CD4-positive, alpha-beta memory T cell (primary cell): ENCODE measurements at places on chromosomes 6 and 20. TPM values are rescaled to one million over a fixed set of nuclear protein-coding genes. Genes with fewer than 3 reads are reported as not detected.

DNA sequence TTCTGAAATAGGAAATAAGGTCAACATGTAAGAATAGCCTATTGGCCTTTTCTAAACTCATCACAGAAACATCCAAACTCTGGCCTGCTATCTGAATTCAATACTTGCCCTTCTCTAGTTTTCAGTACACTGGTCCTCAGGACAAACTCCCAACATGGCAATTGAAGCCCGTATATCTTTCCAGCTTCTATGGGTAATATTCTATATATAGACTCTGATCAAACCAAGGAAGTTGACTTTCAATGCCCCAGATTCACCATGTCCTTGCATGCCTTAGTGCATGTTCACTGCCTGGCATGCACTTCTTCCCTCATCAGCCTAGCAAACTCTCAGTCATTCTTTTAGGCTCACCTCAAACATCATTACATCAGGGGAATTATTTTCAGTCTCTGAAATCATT, 73.2 kb downstream of the RSPO3 start:
- no peaks in the 10 kb centered on the region for H3K36me3 ChIP-seq
- no peaks in the 10 kb centered on the region for H3K4me1 ChIP-seq
- H3K27ac ChIP-seq, result no peak overlapping the region

Gene CRISP3
- not detected for total RNA-seq

DNA sequence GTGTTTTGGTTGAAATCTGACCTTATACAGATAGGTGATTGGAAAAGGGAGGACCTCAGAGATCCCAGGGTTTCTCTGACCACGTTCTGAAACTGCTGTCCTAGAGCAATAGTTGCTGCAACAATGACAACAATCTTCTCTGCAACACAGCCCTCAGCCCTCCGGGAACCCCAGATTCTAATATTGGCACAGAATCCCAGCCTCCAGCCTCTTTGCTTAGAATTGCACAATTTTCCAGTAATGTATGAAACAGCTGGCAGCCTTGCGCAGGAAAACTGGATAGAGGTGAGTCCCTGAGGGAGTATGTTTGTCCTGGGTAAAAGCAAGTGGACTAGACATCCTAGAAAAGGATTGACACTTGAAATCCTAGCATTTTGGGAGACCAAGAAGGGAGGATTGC, 30.4 kb upstream of the PNRC1 start:
- H3K27me3 ChIP-seq, result no peaks in the 10 kb centered on the region
- DNase-seq, result no peak
- no peaks in the 10 kb centered on the region for H3K4me1 ChIP-seq
- H3K4me3 ChIP-seq, result no peak overlapping the region
- no peak overlapping the region for H3K27ac ChIP-seq

- H3K27ac ChIP-seq, result no peak overlapping the region
- H3K4me3 ChIP-seq, result no peak overlapping the region
- H3K36me3 ChIP-seq, result no peaks in the 10 kb centered on the region
- H3K4me1 ChIP-seq, result no peaks in the 10 kb centered on the region
These were observed 69.7 kb downstream of the ECT2L start for GRCh38 chr6:138865480-138866109.

DNA sequence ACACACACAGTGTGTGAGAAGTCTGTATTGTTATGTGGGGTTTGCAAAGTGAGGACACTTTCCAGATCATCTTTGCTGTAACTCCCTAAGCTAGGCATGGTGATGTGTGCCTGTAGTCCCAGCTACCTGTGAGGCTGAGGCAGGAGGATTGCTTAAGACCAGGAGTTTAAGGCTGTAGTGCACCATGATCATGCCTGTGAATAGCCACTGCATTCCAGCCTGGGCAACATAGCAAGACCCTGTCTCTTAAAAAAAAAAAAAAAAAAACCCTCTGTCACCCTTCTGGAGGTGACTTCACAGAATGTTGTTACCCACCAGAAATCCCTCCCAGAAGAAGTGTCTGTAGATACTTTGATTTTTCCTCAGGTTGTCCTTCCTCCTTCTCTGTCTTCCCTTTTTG, 14.9 kb downstream of the CASS4 start:
- H3K36me3 ChIP-seq, result no peaks in the 10 kb centered on the region
- H3K4me1 ChIP-seq, result peaks cover 55% of the 10 kb centered on the region
- DNase-seq, result no peak
- H3K27ac ChIP-seq, result no peak overlapping the region
- no peak overlapping the region for H3K4me3 ChIP-seq

DNA sequence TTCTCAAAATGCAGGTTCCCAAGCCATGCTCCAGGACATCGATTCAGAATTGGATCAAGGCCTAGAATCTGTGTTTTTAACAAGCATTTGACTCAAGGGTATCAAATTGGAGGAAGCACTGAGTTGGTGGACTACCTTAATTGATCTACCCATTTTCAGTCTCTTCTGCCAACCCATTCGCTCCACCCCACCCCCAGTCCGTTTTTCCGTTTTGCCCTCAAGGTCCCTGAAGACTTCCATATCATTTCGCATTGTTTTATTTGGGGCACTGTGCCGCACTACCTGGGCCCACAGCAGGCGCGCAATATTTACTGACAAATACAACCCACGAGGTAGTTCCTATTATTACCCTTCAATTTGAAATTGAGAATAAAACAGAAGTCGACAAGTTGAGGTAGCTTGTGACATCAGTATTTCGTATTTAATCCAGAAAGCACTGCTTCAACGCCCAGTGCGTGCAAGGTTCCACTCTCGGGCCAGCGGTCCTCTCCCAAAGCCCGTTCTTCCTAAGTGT, 557 bp upstream of the DHX35 start:
- peak overlapping the region; percentile 60 for H3K27ac ChIP-seq
- H3K27me3 ChIP-seq, result no peaks in the 10 kb centered on the region

- no peaks in the 10 kb centered on the region for H3K27me3 ChIP-seq
- no peak overlapping the region for H3K27ac ChIP-seq
- no peak for DNase-seq
- H3K4me3 ChIP-seq, result no peak overlapping the region
- no peaks in the 10 kb centered on the region for H3K36me3 ChIP-seq
These were observed 136.1 kb upstream of the SULF2 start for GRCh38 chr20:47921408-47921807.

DNA sequence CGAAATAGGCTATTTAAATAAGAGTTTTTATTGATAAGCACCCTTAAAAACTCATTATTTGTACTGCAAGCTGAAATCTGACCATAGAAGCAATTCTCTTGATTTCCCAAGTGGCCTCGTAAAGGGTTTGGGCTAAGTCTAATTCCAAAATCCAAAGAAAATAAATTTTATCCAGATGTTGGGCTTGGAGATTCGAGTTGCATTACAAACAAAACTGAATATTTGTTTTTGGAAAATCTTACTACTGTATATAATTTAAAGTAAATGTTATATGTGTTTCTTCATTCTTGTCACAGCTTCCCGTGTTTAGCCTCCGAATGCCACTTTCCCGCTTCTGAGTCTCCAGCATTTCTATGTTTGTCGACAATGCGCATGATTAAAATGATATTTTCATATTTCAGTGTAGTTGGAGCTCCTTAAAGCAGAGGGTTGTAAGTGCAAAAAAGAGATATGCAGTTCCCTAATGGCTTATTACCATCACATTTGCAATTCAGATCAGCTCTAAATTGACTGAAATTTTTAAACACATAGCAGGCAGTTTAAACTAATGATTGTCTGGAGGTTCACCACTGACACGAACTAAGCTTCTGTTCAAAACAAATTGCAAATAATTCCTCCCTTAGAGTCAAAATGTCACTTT, 47.0 kb downstream of the PRL start:
- no peak overlapping the region for H3K27ac ChIP-seq
- H3K27me3 ChIP-seq, result no peaks in the 10 kb centered on the region
- H3K4me3 ChIP-seq, result no peak overlapping the region
- H3K4me1 ChIP-seq, result no peaks in the 10 kb centered on the region

DNA sequence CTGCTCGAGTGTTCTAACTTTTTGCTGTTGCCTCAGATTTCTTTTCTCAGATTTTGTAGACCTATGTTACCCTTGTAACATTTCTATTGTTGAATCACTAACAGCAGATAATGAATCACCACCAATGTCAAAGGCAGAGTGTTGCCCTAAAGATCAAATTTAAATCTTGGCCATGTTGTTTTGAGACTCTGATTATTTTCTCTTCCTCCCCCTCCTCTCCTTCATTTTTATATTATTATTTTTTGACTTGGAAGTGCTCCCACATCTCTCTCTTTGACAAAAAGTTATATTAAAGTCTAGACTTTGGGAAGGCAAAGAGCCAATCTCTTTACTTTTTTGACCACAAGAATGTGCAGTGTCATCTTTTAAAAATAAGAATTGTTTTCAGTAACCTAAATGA, 422.7 kb downstream of the NKAIN2 start:
- H3K27me3 ChIP-seq, result no peaks in the 10 kb centered on the region
- no peaks in the 10 kb centered on the region for H3K4me1 ChIP-seq
- H3K36me3 ChIP-seq, result no peaks in the 10 kb centered on the region
- H3K27ac ChIP-seq, result no peak overlapping the region
- no peak overlapping the region for H3K4me3 ChIP-seq
- DNase-seq, result no peak

- no peak overlapping the region for H3K4me3 ChIP-seq
- no peak overlapping the region for H3K27ac ChIP-seq
- H3K36me3 ChIP-seq, result no peaks in the 10 kb centered on the region
- H3K27me3 ChIP-seq, result no peaks in the 10 kb centered on the region
- no peaks in the 10 kb centered on the region for H3K4me1 ChIP-seq
- no peak for DNase-seq
These were observed 240.9 kb downstream of the DOK5 start for GRCh38 chr20:54716174-54716747.

GRCh38 chr6:53977551-53977950, 133.7 kb upstream of the MLIP start:
- no peaks in the 10 kb centered on the region for H3K36me3 ChIP-seq
- no peaks in the 10 kb centered on the region for H3K4me1 ChIP-seq
- no peak overlapping the region for H3K27ac ChIP-seq
- no peaks in the 10 kb centered on the region for H3K27me3 ChIP-seq
- DNase-seq, result no peak

Gene MRAP2
- total RNA-seq, result not detected

DNA sequence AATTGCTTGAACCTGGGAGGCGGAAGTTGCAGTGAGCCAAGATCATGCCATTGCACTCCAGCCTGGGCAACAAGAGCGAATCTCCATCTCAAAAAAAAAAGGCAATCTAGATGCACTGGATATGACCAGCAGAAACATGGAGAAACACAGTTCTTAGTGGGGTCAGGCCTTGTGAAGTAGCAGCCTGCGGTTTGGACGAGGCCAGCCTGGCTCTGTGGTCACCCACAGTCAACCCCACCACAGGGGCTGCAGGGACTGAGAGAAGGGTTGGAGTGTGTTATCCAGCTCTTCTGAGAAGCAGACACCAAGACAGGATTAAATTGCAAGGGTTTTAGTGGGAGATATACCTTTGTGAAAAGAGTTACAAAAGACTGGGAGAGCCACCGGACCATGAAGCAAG, 194.3 kb upstream of the PROKR2 start:
- no peak overlapping the region for H3K4me3 ChIP-seq
- H3K27ac ChIP-seq, result no peak overlapping the region
- no peaks in the 10 kb centered on the region for H3K27me3 ChIP-seq
- no peaks in the 10 kb centered on the region for H3K4me1 ChIP-seq
- no peak for DNase-seq

Gene SLC52A3
- total RNA-seq, result not detected

GRCh38 chr20:25341716-25342680, 48.6 kb downstream of the ABHD12 start:
- DNase-seq, result no peak
- H3K4me1 ChIP-seq, result peaks cover 24% of the 10 kb centered on the region
- H3K27ac ChIP-seq, result no peak overlapping the region

DNA sequence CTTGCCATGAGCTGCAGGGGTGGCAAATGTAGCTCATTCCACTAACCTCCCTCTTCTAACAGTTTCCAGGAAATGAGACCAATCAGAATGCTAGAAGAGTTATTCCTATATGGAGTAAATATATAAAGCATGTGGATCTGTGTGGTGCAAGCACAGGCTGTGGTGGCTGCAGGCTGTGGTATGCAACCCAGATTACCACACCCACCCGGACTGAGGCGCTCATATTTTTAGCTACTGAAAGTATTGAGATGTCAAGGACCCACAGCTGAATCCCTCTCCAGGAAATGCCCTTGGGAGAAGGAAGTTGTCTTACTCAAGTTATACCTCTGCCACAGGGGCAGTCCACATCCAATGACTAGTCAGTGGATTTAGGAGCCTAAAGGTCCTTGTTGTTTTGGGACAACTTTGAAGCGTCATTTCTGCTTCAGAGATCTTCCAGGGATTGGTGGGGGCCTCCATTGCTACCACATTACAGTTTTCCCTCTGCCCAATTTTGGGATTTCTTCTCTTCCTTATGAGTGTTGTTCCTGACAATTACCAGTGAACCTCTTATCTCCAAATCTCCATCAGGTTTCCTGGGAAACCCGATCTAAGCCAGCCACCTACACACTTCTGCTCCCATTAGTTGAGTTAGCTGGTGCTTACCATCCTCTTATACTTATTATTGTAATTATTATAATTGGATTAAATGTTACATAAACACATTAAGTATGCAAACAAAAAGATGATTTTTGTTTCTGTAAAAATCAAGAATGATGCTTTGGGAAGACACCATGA, 12.1 kb upstream of the REPS1 start:
- no peak overlapping the region for H3K27ac ChIP-seq
- H3K36me3 ChIP-seq, result no peaks in the 10 kb centered on the region
- H3K4me3 ChIP-seq, result no peak overlapping the region
- H3K4me1 ChIP-seq, result no peaks in the 10 kb centered on the region

- H3K27me3 ChIP-seq, result no peaks in the 10 kb centered on the region
- peak; percentile 61 for DNase-seq
- peaks cover 67% of the 10 kb centered on the region for H3K4me1 ChIP-seq
- H3K36me3 ChIP-seq, result no peaks in the 10 kb centered on the region
- no peak overlapping the region for H3K4me3 ChIP-seq
- peak overlapping the region; percentile 15 for H3K27ac ChIP-seq
These were observed 21.6 kb downstream of the LY86 start for GRCh38 chr6:6610031-6610591.

DNA sequence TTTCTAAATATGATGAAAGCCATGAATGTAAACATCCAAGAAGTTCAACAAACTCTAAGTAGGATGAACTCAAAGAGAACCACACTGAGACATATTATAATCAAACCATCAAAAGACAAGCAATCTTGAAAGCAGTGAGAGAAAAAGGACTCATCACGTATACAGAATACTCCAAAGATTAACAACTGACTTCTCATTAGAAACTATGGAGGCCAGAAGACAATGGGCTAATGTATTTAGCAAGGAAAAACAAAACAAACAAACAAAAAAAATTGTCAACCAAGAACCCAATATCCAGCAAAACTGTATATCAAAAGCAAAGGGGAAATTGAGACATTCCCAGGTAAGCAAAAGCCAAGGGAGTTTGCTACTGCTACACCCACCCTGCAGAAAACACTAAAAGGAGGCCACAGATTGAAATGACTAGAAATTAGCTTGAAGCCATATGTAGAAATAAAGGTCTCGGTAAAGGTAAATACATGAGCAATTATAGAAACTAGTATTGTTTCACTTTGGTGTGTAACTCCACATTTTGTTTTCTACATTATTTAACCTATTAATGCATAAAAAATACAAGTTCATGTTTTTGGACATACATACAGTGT, 301.1 kb upstream of the QKI start:
- H3K27me3 ChIP-seq, result no peaks in the 10 kb centered on the region
- H3K4me1 ChIP-seq, result no peaks in the 10 kb centered on the region
- no peak overlapping the region for H3K27ac ChIP-seq
- H3K4me3 ChIP-seq, result no peak overlapping the region
- DNase-seq, result no peak

Gene NANP
- total RNA-seq, result 2.0 TPM

- H3K36me3 ChIP-seq, result no peaks in the 10 kb centered on the region
- no peaks in the 10 kb centered on the region for H3K27me3 ChIP-seq
- H3K4me1 ChIP-seq, result no peaks in the 10 kb centered on the region
- H3K4me3 ChIP-seq, result no peak overlapping the region
These were observed 101.1 kb downstream of the CDK19 start for GRCh38 chr6:110714143-110714542.

GRCh38 chr6:71388856-71389527, 100.4 kb downstream of the OGFRL1 start:
- no peaks in the 10 kb centered on the region for H3K36me3 ChIP-seq
- DNase-seq, result no peak
- no peak overlapping the region for H3K27ac ChIP-seq
- H3K27me3 ChIP-seq, result no peaks in the 10 kb centered on the region
- no peaks in the 10 kb centered on the region for H3K4me1 ChIP-seq
- no peak overlapping the region for H3K4me3 ChIP-seq
